Choroid plexus epithelial cell (primary cell): ENCODE measurements at places on chromosomes 13 and 19.

- no peak for DNase-seq
Measured at GRCh38 chr19:54850930-54851329, 687 bp downstream of the KIR3DL2 start.

DNA sequence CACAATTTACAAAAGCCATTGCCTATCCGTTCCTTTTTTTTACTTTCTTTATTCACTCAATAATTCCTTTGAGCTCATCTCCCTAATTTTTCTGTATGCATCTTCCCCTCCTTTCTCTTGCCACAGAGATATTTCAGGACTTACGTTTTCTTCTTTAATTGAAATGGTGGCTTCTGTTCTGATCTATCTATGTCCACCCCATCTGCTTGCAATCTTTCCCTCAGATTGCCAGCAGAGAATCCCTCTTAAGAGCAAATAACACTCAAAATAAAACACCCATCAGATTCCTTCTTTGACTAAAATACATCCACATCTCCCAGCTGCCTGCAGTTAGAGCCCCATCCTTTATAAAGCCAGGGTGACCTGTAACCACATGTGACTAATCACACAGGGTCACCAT, 478.6 kb downstream of the EFNB2 start:
- no peak for DNase-seq

- no peak for DNase-seq
Measured at GRCh38 chr13:50417597-50417996, 402.4 kb downstream of the KCNRG start.

GRCh38 chr19:49799798-49800376, 13.2 kb downstream of the FUZ start:
- no peak for DNase-seq

DNA sequence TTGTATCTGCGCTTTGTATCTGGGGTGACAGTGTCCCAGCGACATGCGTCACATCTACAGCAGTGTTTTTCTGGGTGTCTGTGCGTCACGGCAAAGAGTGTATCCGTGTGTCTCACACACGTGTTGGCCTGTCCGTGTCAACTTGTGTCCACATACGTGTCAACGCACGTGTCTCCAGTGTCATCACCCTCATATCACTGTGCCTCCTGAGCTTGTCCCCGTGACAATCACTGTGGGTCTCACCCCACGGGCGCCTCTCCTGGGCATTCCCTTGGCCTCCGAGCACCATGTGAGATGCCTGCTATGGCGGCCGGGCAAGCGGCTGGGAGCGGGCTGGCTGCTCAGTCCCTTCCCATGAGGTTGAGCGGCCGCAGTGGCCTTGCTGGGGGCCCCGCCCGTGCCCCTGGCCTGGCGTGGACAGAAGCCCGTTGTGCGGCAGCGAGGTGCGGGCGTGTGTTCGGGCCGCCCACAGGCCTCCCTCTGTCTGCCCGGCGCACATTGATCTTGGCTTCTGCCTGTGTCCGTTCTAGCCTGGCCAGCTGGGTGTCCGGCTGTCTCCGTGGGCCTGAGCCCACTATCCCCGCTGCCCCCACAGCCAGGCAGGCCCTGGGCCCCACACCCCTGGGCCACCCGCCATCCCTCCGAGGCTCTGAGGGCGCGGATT, 6.4 kb downstream of the NFIX start:
- no peak for DNase-seq

- peak; percentile 51 for DNase-seq
Measured at GRCh38 chr19:7926021-7926726, at the start of gene CTXN1. Gene CTXN1, minus strand, starts transcription at chr19:7926135. Its CDS starts 597 bp downstream, at chr19:7925538.

- DNase-seq, result no peak
Measured at GRCh38 chr19:30325676-30326392, 46.4 kb upstream of the ZNF536 start.
